Tibial nerve (tissue), 4 donors: ENCODE measurements at places on chromosomes 1 and 21.

DNA sequence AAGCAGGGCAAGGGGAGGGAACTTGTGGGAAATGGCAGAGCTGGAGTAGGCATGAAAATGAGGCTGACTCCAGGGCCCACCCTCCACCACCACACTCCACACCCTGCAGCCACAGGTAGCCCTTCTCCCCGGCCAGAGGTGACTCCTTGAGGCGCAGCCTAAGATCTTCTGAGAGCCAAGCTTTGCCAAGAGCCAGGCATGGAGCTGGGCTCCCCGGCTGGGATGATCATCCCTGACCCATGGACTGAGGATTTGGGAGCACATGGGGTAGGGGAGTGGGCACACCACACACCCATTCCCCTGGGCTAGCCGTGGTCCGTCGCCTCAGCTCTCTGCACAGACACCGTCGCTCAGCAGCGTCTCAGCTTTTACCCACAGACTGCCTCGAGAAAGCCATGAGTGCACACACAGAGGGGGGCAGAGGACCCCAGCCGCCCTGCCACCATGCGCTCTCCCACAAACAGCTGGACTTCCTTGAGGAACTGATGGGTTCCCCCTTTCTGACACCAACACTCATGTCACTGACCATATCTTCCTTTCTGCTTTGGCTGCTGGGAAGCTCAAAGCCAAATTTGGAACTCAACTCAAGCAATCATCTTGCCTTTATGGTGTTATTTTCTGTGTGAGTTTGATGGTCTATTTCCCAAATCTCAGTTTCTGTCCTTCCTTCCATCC, 123.6 kb upstream of the RUNX3 start:
- DNase-seq = no peak

- no peak for DNase-seq
These were observed 29.8 kb upstream of the RNF186 start for GRCh38 chr1:19844731-19845495.

- no peak for DNase-seq
These were observed 54.6 kb upstream of the ECE1 start for GRCh38 chr1:21344750-21345443.

- no peak for DNase-seq
These were observed 86.9 kb downstream of the STUM start for GRCh38 chr1:226635456-226635941.

DNA sequence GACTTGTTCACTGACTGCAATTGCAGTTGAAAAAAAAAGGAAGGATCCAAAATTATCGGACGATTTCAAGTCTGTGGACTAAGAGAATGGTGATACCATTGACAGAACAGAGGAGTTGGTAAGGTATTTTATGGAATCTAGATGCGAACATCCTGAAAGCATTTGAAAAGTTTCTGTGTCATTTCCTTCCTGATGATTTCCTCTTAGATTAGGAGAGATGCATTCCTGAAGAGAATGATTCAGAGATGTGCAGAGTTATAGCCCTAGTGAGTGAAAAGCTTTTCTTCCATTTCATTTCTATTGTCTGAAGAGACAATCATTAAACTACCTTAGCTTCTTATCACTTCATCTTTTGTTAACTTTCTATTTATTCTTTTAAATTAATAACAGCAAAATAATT, 200.0 kb downstream of the KCNK2 start:
- DNase-seq = no peak
